ENCODE measurements at places on chromosomes 7 and 10.

GRCh38 chr7:74181821-74182220, 7.7 kb downstream of the EIF4H start:
- DNase-seq, result no peak

GRCh38 chr10:18659819-18660535, 746 bp downstream of the ARL5B start:
- no peak for DNase-seq

DNA sequence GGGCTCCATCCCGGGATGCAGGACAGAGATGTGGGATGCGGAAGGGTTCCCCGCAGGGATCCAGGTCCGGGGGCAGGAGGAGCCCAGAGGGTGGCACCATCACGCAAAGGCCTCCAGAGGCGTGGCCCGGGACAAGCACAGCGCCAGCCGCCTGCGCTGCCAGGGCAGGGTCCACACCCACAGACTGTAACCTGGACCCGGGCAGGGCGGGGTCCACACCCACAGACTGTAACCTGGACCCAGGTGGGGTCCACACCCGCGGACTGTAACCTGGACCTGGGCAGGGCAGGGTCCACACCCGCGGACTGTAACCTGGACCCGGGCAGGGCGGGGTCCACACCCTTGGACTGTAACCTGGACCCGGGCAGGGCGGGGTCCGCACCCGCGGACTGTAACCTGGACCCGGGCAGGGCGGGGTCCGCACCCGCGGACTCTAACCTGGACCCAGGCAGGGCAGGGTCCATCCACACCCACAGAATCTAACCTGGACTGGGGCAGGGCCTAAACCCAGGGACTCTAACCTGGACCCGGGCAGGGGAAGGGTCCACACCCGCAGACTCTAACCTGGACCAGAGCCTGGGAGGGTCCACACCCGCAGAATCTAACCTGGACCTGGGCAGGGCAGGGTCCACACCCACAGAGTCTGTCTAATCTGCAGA, 37.5 kb upstream of the SUN1 start:
- DNase-seq, result no peak

DNA sequence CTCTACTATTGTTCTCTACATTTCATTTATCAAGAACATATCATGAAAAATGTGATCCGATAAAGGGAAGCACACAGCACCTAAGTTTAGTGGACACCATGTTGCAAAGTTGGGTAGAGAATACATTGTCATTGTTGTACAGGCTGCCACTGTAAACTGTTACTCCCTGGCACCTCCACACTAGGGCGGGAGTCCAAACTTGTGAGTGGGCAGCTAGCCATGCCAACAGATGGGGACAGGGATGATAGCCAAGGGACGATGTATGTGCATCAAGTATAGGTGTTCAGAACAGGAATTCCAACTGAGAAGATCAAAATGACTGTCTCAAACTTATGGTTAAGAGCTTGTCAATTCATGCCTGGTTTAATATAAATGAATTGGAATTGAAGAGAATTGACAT, 31.1 kb upstream of the COMMD3 start:
- DNase-seq, result no peak

- no peak for DNase-seq
Observed at GRCh38 chr10:79027147-79028055, 41.4 kb upstream of the ZMIZ1 start.

DNA sequence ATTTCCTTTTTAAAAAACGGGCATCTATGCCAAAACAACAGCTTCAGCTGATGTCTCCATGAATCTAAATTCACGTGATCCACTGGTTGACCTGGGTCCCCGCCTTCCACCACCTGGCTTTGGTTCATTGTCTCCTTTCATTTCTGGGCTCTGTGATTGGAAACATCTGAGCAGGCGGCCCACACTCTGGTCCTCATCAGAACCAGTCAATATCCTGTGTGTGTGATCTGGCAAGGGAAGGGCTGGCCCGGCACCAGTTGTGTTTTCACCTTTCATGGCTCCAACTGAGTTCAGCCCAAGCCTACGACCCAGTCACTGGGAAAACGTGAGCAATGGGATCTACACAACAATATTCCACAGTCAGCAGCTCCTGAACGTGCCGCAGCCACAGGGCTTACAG, 46.2 kb downstream of the PARP12 start:
- DNase-seq, result no peak

DNA sequence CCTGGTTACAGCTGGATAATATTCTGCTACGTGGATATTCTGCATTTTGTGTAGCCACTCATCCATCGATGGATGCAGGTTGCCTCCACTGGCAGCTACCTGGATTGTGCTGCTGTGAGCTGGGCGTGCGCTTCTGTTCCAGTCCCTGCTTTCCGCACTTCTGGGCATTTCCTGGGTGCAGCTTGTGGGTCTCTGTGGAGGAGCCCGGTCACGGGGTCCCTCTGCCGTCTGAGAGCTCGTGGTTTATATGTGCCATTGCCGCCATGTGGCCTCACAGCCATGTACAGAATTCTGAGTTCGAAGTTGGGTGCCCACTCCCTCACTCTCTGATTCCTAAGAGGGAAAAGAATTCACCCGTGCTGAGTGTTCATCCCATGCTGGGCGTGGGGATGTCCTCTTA, 38.3 kb downstream of the JAKMIP3 start:
- DNase-seq, result no peak

DNA sequence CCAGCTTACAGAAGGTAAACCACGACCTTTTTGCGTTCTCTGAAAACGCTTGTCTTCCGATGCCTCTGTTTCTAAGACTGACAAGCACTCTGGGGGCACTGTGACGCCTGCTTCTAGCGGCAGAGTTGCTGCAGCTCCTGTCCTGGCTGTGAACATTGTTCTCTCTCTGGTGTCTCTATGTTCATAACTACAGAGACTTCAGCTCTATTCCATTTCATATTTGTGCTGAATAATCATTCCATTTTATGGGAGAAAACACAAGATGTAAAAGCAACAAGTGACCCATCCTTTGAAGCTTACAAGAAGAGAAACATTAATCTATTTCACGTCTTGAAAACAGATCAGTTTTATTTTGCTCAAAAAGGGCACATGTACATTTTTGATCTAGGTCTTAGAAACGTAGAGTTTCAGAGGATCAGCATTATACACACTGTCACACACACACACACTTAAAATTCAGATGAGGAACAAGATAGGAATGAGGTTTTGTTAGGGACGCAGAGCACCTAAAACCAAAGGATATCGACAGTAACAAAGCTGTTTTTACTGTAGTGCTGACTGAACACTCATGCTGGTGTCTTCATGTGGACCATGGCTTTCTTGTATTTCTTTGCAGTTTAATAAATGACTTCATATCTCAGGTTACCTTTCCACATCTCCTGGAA, 3.0 kb downstream of the IKZF1 start:
- DNase-seq, result no peak

GRCh38 chr10:1294748-1295147, 238.6 kb downstream of the WDR37 start:
- DNase-seq, result no peak

- no peak for DNase-seq
Observed at GRCh38 chr7:16463949-16464715, 1.4 kb downstream of the SOSTDC1 start.

DNA sequence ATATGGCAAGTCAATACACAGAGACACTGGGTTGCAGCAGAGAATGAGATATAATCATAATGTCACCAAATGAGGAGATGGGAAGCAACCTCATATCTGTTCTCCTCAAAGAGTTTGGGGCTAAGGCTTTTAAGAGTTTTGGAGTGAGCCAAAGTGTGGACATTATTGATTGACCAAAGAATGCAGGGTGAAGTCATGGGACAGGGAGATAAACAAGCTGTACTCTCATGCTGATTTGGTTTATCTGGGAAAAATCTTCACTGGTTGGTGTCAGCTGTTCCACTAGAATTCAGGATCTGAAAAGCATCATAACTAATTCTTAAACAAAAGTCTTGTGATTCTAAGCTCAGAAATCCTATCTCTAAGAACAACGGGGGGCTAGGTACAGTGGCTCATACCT, 585.9 kb upstream of the NRP1 start:
- no peak for DNase-seq

DNA sequence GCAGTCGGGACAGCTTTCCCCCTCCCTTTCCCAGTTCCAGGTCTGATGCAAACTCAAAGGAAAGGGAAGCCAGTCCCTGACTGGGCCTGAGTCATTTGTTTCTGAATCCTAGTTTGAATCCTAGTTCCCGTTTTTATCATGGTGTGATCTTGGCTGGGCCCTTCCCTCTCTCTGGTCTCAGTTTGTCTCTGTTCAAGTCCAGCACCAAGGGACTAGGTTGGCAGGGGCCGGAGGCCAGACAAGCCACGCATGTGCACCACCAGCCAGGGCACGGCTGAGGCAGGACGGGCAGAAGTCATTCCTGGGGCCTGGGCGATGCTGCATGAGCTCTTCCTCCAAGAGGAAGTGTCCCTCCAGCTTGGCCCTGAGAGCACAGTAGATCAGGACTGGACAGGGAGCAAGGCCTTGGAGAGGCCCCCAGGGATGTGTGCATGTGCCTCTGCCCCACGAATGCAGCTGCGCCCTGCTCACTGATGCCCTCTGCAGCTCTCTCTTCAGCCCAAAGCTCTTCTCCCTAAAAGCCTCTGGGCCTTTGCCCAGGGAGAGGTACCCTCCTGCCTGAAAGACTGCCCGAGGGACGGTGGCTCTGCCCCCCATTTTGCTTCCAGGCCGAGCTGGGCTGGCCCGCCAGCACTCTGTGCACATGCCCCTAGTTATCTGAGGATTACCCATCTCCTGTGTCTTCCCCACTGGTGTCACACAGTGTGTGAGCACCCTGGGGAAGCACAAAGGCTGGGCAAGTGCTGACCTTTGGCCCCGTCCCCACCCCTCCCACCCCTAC, 86.7 kb downstream of the ZMIZ1 start:
- no peak for DNase-seq

DNA sequence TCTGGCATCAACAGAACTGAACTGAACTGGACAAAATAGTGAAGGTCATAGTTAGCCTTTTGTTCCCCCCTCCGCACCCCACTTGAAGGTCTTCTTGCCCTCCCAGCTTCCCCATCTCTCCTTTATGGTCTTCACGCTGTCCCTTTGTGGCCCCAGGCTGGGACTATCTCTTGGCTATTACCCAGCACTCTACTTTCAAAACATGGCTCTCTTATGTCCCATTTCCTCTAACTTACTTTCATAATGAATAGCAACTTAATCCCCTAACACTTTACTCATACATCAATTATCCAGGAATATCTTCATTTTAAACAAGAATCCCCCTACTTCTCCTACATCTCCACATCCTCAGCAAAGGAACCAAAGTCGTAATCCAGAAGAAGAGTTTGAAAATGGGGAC, 135.3 kb upstream of the ITGB1 start:
- no peak for DNase-seq

GRCh38 chr10:124152139-124153022, 59.0 kb upstream of the CHST15 start:
- DNase-seq, result no peak

- no peak for DNase-seq
Observed at GRCh38 chr10:62870866-62871265, 54.7 kb upstream of the EGR2 start.

- no peak for DNase-seq
Observed at GRCh38 chr7:122364761-122365280, 60.3 kb upstream of the FEZF1 start.

GRCh38 chr7:134639683-134640279, 6.9 kb upstream of the BPGM start:
- DNase-seq, result no peak

DNA sequence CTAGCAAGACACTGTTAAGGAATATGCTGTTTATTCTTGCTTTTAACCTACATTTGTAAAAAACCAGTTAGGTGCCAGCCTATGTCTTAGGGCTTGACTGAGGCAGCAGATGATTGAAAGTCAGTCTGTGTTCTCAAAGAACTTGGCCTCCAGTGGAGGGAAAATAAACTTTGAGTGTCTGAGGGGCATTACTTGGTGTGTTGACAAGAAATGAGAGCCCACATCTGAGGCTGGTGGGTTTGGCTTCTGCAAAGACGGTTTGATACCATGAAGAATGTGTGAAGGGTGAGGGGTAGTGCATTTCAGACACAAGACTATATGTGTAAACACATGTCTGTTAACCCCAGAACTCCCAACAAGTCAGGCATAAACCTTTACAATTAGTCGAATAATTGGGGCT, 28.5 kb downstream of the CCSER2 start:
- DNase-seq, result no peak

DNA sequence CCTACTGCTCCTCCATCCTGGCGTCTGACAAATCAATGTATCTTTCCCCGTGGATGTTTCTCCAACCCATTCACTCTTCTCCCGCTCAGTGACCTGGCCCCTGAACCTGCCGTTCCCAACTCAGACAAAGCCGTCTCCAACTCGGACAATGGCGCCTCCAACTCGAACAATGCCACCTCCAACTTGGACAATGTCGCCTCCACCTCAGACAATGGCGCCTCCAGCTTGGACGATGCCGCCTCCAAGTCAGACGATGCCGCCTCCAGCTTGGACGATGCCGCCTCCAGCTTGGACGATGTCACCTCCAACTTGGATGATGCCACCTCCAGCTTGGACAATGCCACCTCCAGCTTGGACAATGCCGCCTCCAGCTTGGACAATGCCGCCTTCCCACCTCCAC, 608.6 kb downstream of the DNAJB6 start:
- DNase-seq, result no peak

DNA sequence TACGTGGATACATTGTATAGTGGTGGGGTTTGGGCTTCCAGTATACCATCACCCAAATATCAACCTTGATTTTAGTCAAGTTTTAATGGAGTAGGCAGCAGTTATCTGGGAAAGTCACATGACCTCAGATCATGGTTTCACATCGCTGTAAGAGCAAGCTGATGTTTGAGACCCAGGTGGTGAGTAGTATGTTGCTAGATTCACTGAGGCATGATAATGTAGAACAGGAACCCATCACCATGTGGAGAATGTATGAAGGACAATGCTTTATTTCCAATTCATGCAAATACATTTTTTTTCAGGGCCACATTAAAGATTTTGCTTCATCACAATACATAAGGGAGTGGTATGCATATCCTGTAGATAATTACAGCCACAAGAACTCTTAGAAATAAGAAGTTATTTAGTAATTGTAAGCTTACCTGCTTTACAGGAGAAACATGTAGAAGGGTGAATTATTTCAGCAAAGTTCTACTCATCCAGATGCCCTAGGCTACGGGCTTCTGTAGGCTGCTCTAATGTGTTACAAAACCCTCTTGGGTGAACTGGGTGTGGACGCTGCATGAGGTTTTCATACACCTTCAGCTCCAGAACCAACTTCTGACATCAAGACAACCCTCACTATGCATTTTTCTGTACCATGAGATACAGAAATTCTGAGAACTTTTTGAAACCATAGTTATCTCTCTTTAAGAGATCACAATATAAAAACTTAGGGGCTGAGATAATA, 27.6 kb upstream of the LAMB4 start:
- DNase-seq, result no peak

- DNase-seq, result no peak
Observed at GRCh38 chr10:26213157-26213800, 3.3 kb upstream of the GAD2 start.

- no peak for DNase-seq
Observed at GRCh38 chr7:139035586-139036353, at the start of gene ZC3HAV1L. Gene ZC3HAV1L, minus strand, starts transcription at chr7:139036042. Its CDS starts 25 bp downstream, at chr7:139036017.

GRCh38 chr10:133457100-133457841, 3.5 kb downstream of the SCART1 start:
- DNase-seq, result no peak
